Stimulated activated CD4-positive, alpha-beta T cell treated with anti-CD3 and anti-CD28 coated beads, Interleukin-1b, Interleukin-23, amount 100 ng/mL, for 4 hours (primary cell): ENCODE measurements at places on chromosomes 3 and 15.

DNA sequence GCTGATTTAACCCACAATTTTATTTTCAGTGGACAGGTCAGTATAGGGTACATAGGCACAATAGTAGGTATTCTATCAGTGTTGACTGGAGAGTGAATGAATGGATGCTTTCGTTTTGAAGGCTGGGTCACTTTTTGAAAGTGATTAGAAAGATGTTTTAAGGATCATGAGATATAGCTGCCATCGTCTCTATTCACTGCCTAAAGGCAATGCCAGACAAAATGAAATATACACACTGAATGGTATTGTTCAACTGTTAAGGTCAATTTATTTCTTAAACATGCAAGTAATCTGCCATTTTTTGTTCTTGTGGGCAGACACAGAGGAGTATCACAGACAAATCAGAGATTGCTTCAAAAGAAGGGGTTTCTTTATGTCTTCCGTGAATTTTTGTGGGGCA, 395.3 kb downstream of the VGLL3 start:
- DNase-seq, result no peak

DNA sequence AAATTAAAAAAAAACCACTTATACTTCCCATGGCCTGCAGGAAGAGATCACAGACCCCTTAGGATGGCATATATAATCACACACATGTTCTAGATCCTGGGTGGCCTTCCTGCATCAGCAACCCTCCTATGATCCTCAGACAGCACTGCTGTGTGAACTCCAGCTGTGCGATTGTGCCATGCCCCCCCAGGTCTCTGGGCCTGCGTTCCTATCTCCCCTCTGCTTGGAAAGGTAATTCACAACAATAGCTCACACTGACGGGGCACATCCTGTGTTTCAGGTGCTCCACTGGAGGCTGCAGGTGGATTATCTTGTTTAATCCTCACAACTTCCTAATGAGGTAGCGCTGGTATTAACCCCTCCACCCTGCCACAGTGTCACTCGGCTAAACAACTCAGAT, 71.2 kb upstream of the GLCE start:
- no peak for DNase-seq

GRCh38 chr3:143237077-143237627, 117.6 kb downstream of the CHST2 start:
- DNase-seq, result no peak

DNA sequence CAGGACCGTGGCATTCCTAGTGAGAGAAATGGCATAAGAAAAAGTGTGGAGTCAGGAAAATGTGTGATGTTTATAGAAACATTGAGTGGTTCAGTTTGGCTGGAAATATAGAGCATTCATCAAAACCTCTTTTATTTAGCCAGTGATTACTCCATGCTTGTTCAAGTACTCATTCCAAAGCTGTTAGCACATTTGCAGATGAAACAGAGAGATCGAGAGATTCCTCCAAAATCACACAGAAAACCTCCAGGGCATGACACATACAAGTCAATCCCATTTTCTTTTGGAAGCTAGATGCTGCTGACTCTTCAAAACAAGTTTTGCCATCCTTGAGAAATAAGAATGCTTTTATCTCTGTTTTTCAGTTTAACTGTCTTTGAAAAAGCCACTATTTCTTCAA, 11.5 kb upstream of the MB21D2 start:
- no peak for DNase-seq

- DNase-seq, result no peak
Measured at GRCh38 chr3:74537164-74537563, 77.3 kb downstream of the CNTN3 start.

DNA sequence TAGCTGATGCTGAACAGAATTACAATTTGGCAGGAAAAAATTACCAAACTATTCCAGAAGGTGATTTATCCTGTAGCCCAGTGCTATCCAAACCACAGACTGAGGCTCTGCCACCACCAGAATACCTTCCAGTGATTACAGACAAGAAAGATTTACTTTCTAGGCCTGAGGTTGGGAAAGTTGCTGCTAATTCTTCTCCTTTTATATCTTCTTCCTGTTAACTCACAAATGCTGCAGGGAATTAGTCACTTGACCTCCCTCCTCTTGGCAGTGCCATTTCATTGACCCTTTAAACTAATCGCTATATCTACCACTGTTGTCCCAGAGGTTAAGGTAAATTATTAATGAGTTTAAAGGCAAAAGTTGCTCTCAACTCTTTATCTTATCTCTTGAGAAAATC, 118.4 kb downstream of the CTNNB1 start:
- DNase-seq, result no peak

DNA sequence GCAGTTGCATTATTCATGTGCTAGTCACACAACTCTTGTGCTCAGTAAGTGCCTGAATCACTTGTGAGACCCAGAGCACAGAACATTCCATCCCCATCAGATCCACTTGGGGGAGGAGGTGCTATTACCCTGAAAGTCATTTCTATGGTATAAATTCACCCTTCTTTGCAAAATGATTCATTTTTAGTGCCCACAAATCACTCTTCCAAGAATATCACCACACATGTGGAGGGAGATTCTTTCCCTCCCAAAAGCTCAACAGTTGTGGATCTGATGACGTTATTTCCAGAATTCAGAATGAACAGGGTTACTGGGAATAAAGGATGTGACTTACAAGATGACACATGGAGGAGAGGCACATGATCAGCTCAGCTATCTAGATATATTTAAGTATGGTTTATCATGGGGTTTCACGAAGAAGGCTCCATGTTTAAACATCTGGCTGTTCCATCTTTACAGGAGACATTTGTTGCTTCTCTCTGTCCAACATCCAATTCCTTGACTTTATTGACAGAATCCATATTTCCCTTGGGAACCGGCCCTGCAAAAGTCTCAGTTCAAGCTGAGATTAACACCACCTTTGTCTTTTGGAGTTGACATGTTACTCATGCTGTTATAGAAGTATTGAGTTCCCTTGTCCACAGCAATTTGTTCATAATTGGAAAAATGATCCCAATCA, 214.2 kb upstream of the PROK2 start:
- no peak for DNase-seq
